Muscle of back (tissue), 13 donors: ENCODE measurements at places on chromosomes 3 and 15. TPM values are rescaled to one million over a fixed set of nuclear protein-coding genes. Genes with fewer than 3 reads are reported as not detected.

DNA sequence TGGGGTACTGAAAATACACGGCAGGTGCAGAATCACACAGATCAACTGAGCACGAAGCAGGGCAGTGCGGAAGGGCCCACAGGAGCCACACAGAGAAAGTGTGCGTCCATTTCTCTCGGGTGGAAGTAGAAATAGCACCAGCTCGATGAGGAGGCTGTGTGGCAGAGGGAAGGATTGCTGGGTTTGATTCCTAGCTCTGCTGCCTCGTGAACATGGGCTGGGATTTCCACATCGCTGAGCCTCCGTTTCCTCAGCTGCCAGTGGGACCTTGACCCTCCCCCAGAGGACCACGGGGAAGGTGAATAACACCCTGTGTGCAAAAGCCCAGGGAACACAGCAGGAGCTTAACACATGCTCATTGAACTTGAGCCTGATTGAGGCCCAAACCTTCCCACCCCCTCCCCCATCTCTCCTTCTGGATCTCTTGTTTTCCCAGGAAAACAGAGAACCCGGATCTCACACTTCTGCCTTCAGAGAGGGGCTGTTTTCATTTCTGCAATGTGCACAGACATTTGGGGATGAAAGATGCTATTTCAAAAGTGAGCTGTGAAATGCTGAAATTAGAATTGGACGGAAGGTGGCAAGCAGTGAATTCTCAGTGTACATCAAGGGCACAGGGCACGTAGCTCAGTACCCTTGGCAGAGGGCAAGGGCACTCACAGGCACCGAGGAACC is 38.4 kb downstream of the ABTB1 start:
- no peak for DNase-seq

DNA sequence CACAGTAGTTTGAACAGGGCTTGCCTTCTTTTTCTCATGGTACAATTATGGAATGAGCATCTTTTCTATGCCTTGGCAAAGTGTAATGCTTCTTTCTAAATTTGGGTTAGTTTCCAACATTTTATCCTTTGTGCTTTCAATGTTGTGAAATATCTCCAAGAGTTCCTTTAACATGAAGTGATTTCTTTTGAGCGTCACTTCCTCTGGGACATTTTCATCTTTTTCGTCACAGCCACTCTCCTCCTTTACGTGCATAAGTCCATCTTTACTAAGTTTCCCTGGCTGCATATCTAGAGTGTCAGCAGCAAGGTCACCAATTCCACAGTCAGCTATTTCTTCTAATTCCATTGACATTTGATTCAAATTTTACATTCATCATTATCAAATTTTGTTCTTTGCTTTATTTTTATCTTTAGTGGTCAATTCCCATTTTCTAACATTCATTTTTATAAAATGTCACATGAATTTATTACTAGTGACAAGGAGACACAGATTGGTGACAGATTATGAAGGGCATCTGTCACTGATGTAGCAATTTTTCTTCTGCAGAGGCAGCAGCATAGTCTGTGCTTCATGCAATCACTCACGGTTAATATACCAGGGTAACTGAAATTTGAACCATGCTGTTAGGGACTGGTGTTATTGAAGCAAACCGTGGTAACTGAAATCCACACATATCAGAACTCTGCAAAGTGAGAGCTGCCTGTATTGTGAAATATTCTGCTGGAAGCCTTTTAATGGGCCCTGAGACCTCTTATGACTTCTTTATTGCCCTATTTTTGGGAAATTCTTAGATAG is 126.5 kb upstream of the THBS1 start:
- DNase-seq, result no peak

DNA sequence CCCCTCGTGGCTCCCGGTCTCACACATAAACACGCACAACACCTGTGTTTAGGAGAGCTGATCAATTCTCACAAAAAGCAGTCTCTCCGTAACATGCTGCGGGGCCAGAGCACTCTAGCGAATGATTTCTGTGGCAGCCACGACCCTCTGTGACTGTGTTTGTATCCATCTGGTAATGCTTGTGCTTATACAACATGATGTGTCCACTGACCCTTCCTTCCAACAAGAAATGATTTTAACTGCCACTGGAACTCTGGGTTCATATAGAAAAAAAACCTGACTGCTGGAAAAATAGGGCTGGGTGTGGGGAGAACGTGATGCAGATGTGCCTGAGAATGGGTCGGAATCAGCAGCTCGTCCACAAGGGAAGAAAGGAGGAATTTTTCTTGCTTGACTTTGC is 410.2 kb downstream of the GAP43 start:
- no peak for DNase-seq

- DNase-seq, result no peak
Measured at GRCh38 chr3:121295452-121295851, 250.3 kb downstream of the POLQ start.

DNA sequence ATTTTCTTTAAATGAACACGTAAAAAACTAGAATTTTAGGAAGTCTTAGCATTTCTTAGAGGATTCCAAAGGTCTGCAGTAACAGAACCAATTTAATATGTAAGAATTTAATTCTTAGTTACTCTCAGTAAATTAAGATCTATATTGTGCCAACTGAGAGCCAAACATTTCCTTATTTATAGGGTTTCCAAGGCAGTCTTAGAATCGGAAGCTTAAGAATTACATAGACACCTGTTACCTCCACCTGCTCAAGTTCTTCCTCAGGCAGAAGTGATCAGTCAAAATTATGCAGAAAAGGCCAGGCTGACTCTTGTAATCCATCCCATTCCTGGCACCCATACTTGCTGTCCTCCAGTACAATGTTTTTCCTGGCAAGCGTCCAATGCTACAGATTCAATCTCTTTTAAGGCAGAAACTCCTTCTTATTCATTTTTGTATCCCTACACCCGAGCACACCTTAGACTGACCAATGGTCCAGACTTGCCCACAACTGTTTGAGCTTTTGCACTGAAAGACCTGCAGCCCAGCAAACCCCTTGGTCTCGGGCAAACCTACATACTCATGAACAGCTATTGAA is 64.3 kb downstream of the NCEH1 start:
- peak; percentile 25 for DNase-seq

- no peak for DNase-seq
Measured at GRCh38 chr3:184296616-184297015, 2.4 kb upstream of the PSMD2 start.

DNA sequence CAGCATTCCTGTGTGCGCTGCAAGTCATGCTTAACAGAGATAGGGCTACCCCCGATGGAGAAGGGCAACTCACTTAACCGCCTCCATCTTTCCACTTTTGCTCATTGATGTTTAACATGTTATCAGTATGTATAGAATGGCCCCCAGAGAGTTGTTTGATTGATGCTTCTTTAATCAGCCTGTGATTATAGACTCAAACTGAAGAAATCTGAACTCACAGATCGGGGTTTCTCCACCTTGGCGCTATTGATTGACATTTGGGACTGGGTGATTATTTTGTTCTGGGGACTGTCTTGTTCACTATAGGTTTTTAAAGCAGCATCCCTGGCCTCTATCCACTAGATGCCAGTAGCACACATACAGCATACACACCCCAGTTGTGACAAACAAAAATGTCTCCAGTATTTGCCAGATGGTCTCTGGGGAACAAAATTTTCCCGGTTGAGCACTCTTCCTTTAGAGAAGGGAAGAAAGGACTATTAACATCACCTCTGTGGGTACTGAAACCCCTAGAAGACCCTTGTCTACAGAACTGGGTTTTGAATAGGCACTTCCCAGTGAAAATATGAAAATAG is 54.4 kb downstream of the LARS2 start:
- DNase-seq, result no peak

DNA sequence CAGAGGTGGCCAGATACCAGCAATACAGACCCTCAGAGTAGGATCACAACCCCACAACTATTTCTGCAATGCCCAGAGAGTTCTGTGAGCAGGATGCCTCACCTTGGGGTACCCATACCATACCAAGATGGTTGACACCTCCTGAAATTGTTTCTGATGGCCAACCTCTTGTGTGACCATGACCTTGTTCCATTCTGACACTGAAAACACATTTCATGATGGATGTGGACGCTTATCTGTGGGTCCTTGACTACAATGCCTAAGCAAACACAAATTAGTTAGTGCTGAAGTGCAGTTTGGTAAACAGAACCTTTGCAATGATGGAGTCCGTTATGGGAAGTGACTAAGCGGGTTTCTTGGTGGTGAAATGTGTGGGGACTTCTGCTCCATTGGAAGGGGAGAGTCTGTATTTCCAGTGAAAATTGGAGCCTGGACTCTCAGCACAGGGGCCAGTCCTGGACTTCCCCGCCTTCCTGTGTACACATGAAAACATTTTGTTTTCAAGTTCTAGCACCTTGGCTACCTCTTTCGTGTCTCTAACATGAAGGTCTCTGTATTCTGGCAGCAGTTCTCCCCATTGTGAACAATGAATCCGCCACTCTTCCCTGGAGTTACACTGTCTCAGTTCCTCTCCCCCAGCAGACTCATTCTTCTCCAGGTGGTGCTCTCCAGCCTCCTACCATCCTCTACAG is 106.2 kb downstream of the XXYLT1 start:
- DNase-seq, result no peak

GRCh38 chr3:131602011-131602779 is 99.4 kb upstream of the MRPL3 start:
- no peak for DNase-seq

DNA sequence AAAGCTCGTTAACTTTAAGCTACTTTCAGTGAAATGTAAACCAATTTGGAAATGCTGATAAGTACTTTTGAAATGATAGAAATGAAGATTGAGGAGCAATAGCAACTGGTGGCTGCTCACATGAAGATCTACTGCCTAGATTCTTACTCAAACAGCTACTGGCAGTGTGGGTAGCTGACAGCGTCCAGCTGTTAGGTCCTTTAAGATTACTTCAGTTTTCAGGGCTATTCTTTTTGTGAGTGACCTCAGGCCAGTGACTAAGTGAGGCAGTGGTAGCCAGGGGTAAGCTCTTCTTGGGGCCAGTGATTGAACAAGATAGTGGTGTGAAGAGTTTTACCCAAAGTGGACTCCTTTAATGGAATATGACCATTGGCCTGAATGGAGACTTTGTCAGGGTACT is 41.3 kb downstream of the NECTIN3 start:
- no peak for DNase-seq

DNA sequence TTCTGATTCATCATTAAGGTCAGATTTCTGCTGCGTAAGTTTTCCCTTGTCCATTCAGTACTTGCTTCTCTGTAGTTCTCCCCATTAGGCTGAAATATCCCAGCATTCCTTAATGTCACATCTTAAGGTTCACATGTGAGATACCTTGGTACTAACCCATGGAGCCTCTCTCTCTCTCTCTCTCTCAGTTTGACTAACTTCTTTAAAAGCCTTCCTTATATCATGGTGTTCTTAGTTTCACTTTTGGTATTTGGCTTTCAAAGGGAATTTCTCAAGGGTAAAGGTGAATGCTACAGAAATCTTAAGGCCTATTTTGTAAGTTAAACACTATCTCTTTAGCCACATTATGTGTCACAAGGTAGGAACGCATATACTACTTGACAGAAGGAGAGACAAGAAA is 427.3 kb upstream of the ZNF717 start:
- DNase-seq, result no peak

- no peak for DNase-seq
Measured at GRCh38 chr3:182808041-182808770, 14.9 kb downstream of the ATP11B start.

DNA sequence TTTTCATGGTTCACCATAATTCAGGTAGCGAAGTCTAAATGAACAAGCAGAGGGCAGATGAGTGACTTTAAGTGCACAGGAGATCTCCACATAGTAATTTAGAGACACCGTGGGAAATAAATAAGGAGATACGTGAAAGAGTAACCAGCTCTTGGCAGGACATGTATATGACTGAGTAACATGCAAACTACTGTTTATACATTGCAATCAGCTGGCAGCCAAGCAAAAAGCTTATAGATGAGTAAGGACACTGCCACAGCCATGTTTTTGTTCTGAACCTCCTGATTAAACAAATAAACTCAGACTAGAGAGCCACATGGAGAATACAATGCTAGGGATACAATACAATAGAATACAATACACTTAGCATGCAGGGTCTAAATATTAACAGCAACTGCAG is 252.4 kb downstream of the FHIT start:
- DNase-seq, result no peak

DNA sequence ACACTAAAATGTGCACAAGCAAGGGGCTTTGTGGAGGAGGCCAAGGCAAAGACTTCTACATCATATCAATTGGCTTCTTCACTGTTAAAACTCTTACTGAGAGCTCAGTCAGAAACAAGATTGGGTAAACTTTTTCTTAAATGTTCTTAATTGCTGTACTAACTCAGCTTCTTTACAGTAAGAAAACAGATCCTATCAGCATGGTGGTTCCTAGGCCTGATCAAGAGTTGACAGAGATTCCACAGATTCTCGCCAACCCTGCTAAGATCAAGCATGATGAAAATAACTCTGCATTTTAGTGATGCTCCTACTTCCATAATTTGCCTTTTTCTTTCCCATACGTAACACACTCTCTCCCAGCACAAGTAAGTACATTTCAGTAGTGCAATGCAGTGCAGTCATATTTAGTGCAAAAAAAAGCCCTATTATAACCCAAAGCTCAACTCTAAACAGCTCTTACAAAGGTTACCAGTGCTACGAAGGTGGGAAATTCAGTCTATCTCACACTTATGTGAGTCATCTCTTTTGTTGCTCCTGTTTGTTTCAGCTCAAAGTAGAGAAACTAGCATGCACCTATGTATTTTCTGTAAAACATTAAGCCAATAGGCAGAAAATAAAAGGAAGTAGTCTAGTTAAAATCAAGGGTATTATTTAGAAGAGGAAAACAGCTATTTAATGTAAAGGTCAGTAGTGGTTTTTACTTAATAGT is 29.9 kb downstream of the TIGIT start:
- no peak for DNase-seq

DNA sequence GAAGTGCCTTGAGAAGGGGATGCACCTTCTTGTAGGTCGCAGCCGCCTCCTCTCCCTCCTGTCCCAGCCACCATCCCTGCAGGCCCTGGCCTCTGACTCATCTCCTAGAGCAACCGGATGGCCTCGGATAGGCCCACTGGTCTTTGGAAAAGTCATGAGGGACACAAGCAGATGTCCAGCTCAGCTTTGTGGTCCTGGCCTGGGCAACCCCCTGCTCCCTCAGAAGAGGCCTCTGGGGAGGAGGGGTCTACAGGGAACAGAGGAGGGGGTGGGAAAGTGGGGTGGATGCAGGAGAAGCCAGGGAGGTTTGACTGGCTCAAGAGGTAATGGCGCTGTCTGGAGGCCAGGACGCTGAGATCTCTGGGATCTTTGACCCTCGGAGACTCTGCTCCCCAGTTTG is 259.2 kb upstream of the TLE3 start:
- DNase-seq, result no peak

ROBO1 gene
- 51.7 TPM for polyA plus RNA-seq

IQCF5 gene
- not detected for polyA plus RNA-seq

CFAP20DC gene
- 0.88 TPM for polyA plus RNA-seq

UQCC5 gene
- 18.7 TPM for polyA plus RNA-seq

GLDN gene
- polyA plus RNA-seq, result 0.55 TPM

GPR62 gene
- 0.29 TPM for polyA plus RNA-seq

HERC2 gene
- 28.3 TPM for polyA plus RNA-seq

TRPM1 gene
- polyA plus RNA-seq, result not detected

AMT gene
- 14.7 TPM for polyA plus RNA-seq

SLC25A20 gene
- 15.1 TPM for polyA plus RNA-seq

ZNF385D gene
- 26.4 TPM for polyA plus RNA-seq

GNB4 gene
- 40.8 TPM for polyA plus RNA-seq

KIF23 gene
- 29.4 TPM for polyA plus RNA-seq

TMA7 gene
- 172 TPM for polyA plus RNA-seq
